ENCODE measurements at places on chromosomes 6 and 20.

DNA sequence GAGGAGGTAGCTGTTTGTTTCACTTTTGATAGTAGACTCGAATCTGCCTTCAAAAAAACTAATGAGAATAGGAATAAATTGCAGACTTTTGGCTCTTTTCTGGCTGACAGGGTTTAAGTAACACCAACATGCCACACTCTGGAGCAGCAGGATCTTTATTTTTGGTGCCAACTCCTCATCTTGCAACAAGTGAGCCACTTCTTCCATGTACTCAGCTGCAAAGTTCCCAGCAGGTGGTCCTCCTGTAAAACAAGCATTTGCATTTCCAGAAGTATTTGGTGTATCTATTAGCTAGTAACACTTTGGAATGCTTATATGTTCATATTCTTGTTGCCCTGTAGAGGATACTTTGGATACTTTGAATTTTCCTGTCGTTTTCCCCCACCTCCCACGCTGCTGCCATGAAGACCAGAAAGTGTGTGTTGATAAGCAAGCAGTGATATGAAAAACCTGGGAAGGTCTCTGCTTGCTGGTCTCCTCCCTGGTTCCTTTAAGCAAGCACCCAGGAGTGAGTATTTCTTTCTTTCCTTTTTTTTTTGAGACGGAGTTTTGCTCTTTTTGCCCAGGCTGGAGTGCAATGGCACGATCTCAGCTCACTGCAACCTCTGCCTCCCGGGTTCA, 1.0 kb downstream of the ARMH2 start:
- no peak for DNase-seq

DNA sequence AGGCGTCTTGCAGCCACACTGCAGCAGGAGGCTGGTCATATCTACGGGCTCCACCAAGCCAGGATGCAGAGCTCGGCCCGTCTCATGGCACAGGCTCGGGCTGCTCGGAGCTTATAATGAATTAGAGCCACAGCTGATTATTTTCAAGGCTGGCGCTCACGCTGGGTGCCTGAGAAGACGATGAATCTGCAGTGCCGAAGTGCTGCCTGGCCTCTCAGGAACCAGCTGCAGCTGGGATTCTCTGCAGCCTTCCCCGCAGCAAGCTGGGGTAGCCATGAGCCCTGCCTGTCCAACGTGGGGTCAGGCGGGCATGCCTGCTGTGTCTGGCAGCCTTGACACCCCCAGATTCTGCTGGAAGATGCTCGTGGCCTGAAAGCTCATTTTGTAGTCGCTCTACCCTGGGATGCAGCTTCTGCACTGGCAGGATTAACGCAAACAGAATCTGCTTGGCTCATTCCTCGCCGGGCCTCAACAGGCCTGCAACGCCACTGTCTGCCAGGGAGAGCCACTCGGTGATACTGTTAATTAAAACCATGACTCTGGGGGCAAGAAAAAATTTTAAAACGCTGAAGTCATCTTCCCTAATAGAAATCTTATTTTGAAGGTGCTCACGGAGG, 104.3 kb downstream of the CDH26 start:
- no peak for DNase-seq

DNA sequence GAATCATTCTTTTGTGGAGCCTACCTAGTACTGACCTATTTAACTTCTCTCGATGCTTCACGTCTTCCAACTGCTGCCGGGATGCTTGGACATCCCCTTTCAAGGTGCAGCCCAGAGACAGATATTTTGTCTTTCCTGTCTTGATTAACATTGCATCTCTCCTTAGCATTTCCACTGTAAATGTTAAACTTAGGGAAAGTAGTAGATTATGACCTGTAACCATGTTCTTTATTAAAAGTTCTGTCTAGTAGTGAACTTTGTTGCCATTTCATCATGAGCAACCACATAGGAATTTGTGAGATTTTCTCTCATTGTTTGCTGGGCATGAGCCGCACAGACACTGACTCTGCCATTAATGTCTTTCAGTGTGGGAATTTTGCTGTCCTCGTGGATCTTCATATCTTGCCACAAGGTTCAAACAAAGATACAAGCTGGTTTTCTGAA, 117.9 kb downstream of the JAG1 start:
- no peak for DNase-seq

DNA sequence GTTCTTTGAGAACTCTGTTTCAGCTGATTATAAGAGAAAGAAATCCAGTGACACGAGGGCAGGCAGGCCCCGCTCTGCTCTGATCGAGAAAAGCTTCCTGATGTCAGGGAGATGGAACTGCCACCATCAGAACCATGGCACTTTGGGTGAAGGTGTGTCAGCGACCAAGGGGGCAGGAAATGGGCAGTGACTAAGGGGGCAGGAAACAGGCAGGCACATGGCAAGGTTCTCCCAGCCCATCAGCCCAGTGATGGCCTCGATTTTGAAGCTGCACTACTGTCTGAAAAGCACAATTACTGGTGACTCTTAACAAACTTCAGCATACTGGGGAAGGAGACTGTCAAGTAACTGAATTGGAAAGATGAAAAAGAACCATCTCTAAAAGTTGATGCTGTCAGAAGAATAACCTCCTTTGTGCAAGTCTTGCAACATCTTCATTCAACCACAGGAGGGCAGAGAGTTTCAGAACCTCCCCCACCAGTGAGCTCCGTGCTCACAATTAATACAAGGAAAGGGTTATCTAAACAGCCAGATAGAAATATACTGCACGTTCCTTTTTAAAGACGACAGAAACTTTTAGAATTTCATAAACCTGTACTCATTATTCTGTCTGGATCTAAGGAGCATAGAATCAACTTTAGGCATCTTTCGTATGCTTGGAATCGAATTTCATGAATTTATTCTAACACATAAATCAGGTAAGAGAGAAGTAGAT, 39.1 kb downstream of the TMX4 start:
- peak; percentile 1 for DNase-seq

DNA sequence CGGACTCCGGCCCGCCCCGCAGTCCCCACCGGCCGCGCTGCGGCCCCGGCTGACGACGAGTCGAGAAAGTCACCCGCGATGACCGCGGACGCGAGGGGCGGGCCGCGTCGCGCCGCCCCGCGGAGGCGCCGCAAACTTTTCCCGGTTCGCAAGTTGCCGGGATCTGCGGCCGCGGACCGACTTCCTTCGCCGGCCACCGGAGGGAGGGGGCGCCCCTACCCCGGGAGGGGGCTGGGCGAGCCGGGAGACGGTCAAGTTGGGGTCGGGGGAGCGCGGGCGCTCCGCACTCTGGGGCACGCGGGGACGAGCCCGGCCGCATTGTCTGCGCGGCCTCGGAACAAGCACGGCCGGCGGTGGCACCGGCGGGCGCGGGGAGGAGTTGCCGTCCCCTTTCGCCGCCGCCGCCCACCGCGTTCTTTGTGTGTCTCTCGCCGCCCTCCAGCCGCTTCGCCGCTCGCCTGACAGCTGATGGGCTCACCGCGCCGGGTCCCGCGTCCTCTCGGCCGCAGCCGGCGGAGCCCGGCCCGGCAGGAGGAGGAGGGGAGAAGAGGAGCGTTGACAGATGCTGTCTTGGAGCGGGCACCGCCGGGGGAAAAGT, 131.6 kb downstream of the OGFRL1 start:
- DNase-seq, result no peak

DNA sequence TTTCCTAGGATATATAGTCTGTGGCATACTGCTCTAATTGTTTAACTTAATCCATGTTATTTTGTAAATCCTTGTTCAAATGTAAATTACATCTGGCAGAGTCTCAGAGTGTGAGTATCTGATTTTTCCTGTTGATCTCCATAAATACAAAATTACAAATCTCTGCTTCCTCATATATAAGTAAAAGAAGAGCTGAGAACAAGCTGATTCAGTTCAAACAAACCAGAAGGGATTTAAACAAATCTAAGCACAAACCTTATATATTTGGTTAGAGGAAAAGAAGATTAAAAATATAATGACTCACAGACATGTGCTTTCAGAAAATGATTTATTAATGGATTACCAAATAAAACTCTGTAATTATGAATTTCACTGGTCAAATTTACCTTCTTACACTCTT, 37.3 kb downstream of the KIF13A start:
- no peak for DNase-seq

DNA sequence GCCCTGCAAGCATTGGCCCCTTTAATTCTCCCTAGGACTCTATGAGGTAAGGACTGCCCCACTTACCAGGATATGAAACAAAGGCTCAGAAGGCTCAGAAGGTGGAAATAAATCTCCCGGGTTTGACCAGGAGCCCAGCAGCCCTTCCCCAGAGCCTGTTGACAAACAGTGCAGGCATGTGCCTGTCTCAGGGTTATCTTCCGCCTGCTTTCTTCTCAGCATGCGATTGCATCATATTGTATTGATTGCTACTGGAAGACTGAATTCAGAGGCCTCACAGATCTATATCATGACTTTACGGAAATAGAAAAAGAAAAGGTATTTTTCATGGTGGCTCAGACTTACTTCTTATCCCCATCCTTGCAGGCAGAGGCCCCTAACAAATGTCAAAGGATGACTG, 92.7 kb downstream of the PHACTR3 start:
- DNase-seq, result no peak

DNA sequence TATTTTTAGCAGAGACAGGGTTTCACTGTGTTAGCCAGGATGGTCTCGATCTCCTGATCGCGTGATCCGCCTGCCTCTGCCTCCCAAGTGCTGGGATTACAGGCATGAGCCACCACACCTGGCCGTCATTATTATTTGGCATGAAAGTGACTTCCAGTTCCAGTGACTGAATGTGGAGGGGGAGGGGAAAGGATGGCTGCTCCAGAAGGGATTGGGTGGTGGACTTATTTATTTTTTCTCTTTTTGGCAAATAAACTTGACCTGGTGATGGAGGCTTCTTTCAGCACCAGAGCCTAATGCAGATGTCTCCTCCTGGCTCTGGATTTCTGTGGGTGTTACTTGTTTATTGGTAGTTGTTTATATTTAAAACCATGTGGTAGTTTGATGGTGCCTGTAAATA, 16.9 kb upstream of the SLC22A23 start:
- DNase-seq, result no peak

- no peak for DNase-seq
Observed at GRCh38 chr6:30591008-30591407, 19.8 kb downstream of the ABCF1 start.

DNA sequence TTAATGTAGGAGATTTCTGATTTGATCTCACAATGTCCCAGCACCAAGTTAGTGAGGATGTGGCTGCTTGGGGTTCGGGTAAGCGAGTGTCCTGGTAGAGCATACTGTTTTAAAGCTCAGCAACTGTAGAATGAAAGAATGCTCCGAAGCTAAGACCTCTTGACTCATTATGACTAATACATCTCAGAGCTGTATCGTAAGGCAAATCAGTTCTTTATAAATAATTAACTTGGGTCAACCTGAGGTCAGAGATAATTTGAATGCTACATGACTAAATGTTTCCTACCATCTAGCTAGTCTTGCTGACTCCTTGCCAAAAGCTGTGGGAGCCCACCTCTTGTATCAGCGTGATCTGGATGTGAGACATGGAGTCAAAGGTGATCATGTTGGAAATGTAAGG, 128.8 kb upstream of the PDE7B start:
- DNase-seq, result peak; percentile 12

DNA sequence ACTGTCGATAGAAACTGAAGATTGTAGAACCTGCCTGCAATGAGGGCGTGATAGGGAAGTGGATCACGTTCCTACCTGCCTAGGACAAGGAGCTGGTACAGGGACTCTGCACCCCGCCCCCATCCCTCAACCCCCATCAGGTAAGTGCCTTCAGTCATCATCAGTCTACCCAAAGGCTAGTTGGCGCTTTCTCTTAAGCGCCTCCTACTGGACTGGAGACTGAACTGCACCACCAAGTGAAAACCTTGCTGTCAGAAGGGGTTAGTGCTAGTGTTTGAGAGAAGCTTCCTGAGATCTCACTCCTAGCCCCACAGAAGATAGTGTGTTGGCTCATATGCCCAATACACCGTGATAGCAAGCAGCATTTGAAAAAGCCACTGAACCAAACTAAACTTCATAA, 706.5 kb upstream of the MAN1A1 start:
- no peak for DNase-seq

GRCh38 chr6:111230351-111231089, 143.2 kb downstream of the SLC16A10 start:
- no peak for DNase-seq

GRCh38 chr6:81763051-81763450, 10.6 kb upstream of the TENT5A start:
- DNase-seq, result no peak

DNA sequence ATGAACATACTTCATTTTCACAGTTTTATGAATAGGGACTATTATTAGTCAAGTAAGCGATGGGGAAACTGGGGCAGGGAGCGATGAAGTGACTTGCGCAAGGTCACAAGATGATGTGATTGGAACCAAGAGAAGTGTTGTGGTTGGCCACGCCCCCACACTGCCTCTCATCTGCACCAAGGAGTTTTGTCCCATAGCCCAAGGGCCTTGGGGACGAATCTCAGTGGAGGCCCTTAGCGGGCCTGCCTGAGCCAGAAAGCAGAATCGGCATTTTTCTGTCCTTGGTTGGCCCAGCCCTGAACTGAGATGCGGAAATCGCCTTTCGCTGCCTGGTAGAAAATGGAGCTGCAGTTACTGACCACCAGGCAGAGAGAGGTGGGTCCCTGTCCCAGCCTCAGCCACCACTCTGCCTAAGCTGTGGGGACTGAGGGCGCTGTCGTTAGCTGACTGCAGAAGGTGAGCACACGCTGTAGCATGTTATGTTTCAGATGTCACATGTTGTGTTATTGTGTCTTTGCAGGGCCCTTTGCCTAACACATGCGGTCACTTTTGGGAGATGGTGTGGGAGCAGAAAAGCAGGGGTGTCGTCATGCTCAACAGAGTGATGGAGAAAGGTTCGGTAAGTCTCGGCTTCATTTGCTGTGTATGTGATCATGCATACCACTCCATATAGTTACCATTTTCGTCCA, 57.8 kb downstream of the PTPN1 start:
- no peak for DNase-seq

DNA sequence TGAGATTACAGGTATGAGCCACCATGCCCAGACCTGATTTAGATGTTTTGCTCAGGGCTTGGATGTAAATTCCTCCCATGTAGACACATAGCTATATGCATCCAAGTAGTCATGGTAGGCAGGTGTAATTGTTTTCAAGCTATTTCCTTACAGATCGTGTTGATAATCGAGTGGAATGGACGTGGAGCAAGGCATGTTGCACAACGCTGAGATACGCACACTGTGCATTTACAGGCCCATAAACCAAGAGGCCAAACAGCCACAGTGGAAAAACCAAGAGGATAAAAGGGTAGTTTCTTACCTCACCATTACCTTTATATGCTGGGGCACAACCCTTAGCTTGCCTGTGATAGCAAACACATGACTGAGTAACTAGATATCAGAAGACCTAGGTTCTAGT, 51.0 kb upstream of the ADGRF1 start:
- DNase-seq, result no peak

GRCh38 chr6:13474360-13474759, 13.0 kb downstream of the GFOD1 start:
- no peak for DNase-seq

DNA sequence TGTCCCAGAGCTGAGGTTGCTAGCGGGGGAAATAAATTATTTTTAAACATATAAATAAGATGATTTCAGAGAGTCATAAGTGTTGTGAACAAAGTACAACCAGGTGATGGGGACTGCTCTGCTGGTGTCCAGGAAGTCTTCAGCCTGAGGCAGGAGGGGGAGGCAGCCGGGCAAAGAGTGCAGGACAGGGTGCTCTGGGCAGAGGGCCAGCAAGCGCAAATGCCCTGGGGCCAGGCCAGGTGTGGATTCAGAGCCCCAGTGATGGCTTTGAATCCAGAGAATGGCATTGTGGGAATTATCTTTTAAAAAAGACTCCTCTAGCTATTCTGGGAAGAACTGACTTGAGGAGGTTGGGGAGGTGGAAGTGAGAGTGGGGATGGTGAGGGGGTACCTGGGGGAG, 1.6 kb downstream of the CLPSL1 start:
- no peak for DNase-seq

GRCh38 chr6:54198134-54198533, 86.9 kb downstream of the MLIP start:
- DNase-seq, result no peak

- DNase-seq, result no peak
Observed at GRCh38 chr6:49923826-49924225, 40.1 kb downstream of the DEFB114 start.
